K562 (cell line): ENCODE measurements at places on chromosomes 6 and 20. TPM values are rescaled to one million over a fixed set of nuclear protein-coding genes. Genes with fewer than 3 reads are reported as not detected.

HACE1 gene
- 10.1 and 10.3 TPM in 2 replicates for total RNA-seq

OPRM1 gene
- not detected in 2 replicates for total RNA-seq

DEFB113 gene
- not detected in 2 replicates for total RNA-seq

DNA sequence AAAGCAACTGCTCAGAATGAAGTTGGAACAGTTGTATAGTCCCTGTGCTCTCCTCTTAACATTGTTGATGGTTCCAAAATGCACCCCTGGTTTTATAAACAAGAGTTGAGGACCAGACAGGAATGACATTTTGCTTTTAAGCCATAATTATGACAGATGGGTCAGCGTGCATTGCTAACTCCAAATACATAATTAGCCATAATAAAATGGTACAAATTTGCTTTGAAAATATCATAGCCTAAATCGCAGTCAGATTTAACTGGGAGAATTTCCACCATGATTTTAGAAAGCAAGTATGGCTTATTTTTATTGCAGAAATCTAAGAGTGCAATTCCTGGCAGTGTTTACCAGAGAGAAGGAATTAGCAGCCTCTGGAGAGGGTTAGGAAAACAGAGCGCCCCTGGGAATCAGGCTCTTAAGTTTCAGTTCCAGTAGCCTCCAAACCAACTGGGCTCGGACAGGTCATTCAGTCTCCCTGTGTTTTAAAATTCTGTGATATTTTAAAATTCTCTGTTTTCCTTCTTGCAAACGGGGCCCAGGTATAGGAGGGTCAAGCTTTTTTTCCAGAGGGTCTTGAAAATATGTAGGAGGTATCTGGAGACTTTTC lies 302.3 kb downstream of the TBC1D7 start:
- no peak for DNase-seq

DOP1A gene
- 5.5 TPM in 2 replicates for total RNA-seq
